ENCODE measurements at places on chromosomes 3 and 15. TPM values are rescaled to one million over a fixed set of nuclear protein-coding genes. Genes with fewer than 3 reads are reported as not detected.

DNA sequence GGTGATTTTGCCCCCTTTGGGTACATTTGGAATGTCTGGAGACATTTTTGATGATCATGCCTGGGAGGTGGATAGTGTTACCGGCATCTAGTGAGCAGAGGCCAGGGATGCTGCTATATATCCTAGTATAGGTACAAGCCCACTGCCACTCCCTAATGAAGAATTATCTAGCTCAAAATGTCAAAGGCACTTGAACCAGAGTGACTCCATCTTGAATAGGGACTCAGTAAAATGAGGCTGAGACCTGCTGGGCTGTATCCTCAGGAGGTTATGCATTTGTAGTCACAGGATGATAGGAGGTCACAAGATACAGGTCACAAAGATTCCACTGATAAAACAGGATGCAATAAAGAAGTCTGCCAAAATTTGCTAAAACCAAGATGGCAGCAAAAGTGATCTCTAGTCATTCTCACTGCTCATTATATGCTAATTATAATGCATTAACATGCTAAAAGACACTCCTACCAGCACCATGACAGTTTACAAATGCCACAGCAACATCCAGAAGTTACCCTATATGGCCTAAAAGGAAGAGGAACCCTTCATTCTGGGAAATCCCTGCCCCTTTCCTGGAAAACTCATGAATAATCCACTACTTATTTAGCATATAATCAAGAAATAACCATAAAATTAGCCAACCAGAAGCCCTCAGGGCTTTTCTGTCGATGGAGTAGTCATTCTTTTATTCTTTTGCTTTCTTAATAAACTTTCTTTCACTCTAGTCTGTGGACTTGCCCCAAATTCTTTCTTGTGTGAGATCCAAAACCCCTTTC, 40.0 kb upstream of the FAM3D start:
- H3K27me3 ChIP-seq, result no peaks in the 10 kb centered on the region
- no peaks in the 10 kb centered on the region for H3K4me1 ChIP-seq
- no peaks in the 10 kb centered on the region for H3K36me3 ChIP-seq
- H3K4me3 ChIP-seq, result no peak overlapping the region
- no peak for DNase-seq

GRCh38 chr3:101133652-101134051, 140.4 kb upstream of the ABI3BP start:
- H3K36me3 ChIP-seq, result no peaks in the 10 kb centered on the region
- no peak overlapping the region for H3K27ac ChIP-seq
- H3K27me3 ChIP-seq, result no peaks in the 10 kb centered on the region
- no peak for DNase-seq
- no peak overlapping the region for H3K4me3 ChIP-seq

The THRB gene
- total RNA-seq, result not detected

DNA sequence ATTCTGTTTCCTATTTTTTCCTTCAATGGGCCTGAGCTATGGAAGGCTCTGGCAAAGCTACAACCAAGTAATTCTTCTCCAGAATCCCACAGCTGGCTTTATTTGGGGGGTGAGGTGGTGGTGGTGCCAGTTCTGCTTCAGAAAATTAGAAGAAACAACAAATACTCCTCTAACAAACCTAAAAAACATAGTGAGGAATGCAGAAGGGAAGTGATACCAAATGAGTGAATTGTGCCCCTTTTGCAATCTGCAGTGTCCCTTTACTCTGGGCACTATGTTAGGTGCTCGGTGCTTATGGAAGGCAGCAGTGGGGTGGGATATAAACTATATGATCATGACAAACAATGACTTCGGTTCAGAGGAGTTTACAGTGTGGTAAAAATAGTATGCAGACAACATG, 90.4 kb upstream of the ROPN1 start:
- no peak for DNase-seq
- H3K4me1 ChIP-seq, result no peaks in the 10 kb centered on the region

DNA sequence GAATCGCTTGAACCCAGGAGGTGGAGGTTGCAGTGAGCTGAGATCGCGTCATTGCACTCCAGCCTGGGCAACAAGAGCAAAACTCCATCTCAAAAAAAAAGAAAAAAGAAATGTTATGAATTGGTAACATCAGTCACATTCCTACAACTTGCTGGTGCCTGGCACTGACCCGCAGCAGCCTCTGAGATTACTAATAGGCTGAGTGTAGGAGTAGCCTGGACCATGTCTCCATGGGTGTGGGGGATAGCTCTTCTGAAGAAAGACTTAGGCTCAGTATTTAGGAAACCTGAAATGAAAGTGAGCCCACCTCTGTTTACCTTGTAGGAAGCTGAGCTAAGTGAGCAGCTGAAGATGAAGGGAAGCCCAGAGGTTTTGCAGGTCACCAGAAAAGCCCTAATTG, 148.3 kb downstream of the LRRC28 start:
- no peaks in the 10 kb centered on the region for H3K36me3 ChIP-seq
- H3K4me1 ChIP-seq, result no peaks in the 10 kb centered on the region
- no peak for DNase-seq

The SLC28A2 gene
- total RNA-seq, result not detected

GRCh38 chr15:78872972-78873792, 492 bp downstream of the MORF4L1 start:
- peak; percentile 53 for DNase-seq
- no peaks in the 10 kb centered on the region for H3K27me3 ChIP-seq
- H3K4me1 ChIP-seq, result peaks cover 3% of the 10 kb centered on the region
- no peaks in the 10 kb centered on the region for H3K36me3 ChIP-seq
- peak overlapping the region; percentile 90 for H3K4me3 ChIP-seq
- H3K27ac ChIP-seq, result peak overlapping the region; percentile 99

GRCh38 chr15:48674876-48675275, 29.4 kb upstream of the FBN1 start:
- no peak for DNase-seq
- H3K27ac ChIP-seq, result no peak overlapping the region
- H3K27me3 ChIP-seq, result no peaks in the 10 kb centered on the region
- H3K4me1 ChIP-seq, result no peaks in the 10 kb centered on the region
- no peaks in the 10 kb centered on the region for H3K36me3 ChIP-seq

GRCh38 chr3:69085833-69086722, 1.3 kb downstream of the ARL6IP5 start:
- H3K4me1 ChIP-seq, result peaks cover 39% of the 10 kb centered on the region
- no peaks in the 10 kb centered on the region for H3K27me3 ChIP-seq
- H3K4me3 ChIP-seq, result peak overlapping the region; percentile 98
- H3K36me3 ChIP-seq, result peaks cover 6% of the 10 kb centered on the region

The HTR3C gene
- not detected for total RNA-seq

The IGSF10 gene
- total RNA-seq, result 0.05 TPM

- DNase-seq, result no peak
- no peaks in the 10 kb centered on the region for H3K36me3 ChIP-seq
- H3K4me1 ChIP-seq, result no peaks in the 10 kb centered on the region
- H3K27ac ChIP-seq, result no peak overlapping the region
- 0 out of 2 replicates have a peak, but pooled peaks cover 2% of the 10 kb centered on the region for H3K27me3 ChIP-seq
These were observed 383.5 kb upstream of the WNT5A start for GRCh38 chr3:55870594-55870993.

DNA sequence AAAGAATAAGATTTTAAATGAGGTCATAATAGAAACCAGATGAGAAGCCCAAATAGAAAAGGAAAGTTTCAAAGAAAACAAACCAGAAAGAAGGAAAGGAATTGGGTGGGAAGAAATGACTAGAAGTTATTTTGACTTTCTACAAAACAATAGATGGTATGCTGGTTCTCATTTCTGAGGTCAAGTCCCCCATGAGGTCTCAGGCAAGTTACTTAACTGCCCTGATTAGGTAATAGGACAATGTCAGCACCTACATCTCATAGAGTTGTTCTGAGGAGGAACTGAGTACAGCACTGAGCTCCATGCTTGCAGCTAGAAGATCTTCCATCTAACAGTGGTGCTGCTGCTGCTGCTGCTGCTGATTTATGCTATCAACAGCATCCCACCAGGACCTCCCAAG, 185.9 kb downstream of the ERC2 start:
- no peaks in the 10 kb centered on the region for H3K36me3 ChIP-seq
- no peak overlapping the region for H3K4me3 ChIP-seq

- no peak overlapping the region for H3K27ac ChIP-seq
- no peaks in the 10 kb centered on the region for H3K36me3 ChIP-seq
- H3K4me3 ChIP-seq, result no peak overlapping the region
These were observed 333.4 kb downstream of the SLC9A9 start for GRCh38 chr3:143514874-143515273.

Measured in GM12878 (cell line).